Mesenteric fat pad (tissue), 1 donor: ENCODE measurements at places on chromosomes 7 and 10. TPM values are rescaled to one million over a fixed set of nuclear protein-coding genes. Genes with fewer than 3 reads are reported as not detected.

SDK1 gene
- total RNA-seq: 7.5 TPM

DNA sequence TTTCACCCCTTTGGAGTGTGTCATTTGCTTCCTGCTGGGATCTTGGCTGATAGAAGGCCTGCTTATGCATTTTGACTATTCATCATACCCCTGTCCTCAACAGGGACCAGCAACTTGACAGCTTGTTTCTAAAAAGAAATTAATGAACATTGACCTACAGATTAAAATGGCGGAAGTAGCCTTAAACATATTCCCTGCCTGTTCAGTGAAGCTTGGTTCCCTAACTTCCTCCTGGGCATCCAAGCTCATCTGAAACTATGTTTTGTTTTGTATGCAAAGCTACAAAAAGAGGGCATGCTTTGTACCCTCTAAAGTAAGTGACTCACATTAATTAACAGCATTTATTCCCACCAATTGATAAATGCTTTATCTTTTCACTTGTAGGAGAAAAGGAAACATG, 26.8 kb upstream of the CDK14 start:
- no peak for DNase-seq

- DNase-seq: no peak
Observed at GRCh38 chr7:103810112-103810744, 179.2 kb downstream of the RELN start.

- no peak for DNase-seq
Observed at GRCh38 chr7:91710881-91711280, 169.6 kb downstream of the MTERF1 start.

GRCh38 chr7:50210706-50211115, 93.8 kb upstream of the IKZF1 start:
- DNase-seq: no peak

DNA sequence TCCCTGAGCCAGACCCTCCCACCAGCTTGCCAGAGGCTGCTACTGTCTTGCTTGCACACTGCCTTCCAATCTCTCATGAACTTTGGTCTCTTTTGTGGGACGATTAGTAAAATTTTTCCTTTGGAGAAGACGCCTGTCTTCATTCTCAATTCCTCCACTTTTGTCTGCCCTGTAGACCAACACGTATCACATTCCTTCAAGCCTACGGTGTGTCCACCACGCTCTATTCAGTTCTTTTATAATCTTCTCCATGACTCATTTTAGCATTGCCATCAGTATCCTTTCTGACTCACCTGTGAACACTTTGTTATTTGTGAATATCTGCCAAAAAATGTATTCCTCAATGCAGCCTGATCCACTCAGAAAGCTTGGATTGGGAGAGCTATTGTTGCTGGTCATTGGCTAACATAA, 1.4 kb downstream of the GIMAP5 start:
- no peak for DNase-seq

BMS1 gene
- total RNA-seq: 13.7 TPM

TSPAN13 gene
- total RNA-seq: 49.9 TPM

DNA sequence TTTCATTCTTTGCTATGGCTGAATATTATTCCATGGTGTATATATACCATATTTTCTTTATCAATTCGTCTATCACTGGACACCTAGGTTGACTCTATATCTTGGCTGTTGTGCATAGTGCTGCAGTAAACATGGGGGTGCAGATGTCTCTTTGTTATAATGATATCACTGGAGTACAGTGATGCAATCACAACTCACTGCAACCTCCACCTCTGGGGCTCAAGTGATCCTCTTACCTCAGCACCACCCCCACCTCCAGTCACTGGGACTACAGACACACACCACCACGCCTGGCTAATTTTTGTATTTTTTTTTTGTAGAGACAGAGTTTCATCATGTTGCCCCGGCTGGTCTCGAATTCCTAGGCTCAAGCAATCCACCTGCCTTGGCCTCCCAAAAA, 15.6 kb downstream of the KLHL7 start:
- DNase-seq: no peak

DNA sequence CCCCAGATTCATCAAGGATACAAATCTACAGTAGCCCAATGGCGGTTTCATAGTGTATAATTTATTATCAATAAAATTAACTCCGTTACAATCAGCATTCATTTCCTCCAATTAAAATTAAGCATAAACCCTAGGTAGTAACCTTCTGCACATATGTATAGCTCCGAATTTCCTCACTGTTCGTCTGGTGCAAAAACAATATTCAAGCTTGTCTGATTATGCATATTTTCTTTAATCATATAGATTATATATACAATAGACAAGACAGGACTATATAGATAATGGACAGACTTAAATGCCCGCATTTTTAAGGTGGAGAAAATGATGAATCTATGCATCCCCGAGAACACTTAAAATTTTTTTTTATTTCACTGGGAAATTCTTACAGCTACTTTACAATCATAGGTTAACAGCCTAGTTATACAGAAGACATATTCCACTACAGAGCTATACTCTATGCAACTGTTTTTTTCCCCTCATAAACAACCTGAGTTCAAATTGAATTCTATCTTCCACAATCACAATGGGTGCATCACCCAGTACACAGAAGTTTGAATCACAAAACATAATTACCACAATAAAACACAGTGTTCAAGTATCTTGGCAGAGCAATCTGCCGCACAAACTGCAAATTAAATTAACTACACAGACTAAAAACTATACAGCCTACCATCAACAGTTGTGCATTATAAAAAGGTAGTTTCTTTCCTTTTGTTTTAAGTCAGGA, 2.6 kb downstream of the HOXA9 start:
- no peak for DNase-seq

HOXA6 gene
- total RNA-seq: 3.1 TPM

CDHR3 gene
- total RNA-seq: 35.7 TPM

DNA sequence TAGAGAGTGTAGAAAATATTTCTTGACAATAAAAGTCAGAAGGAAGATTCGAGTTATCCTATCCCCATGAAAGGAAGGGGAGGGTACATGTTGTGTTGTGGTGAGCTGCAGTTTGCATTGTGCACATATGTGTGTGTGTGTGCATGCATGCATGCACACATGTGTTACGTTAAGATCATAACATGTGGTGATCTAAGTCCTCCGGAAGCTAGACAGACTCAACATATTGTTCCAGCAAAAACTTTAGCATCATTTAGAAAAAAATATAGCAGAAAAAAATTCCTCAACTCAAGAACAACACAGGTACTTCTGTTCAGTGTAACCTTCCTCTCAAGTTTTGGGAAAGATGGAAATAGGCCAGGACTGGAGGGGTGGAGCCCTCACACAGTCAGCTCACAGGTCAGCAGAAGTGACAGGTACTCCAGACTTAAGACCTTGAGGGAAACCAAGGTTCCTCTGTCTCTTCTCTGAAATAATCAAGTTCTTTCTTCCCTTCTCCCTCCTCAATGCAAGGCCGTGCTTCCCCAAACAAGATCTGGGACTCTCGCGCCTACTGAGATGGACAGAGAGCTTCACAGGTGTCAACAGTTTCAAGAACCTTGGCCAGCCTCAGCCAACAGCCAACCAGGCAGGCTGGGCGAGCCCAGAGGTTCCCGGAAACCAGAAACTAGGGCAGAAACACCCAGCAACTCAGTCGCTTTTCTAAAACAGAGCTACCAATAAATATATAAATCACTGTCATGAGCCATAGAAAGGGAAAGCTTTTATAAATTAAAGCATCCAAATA, 205.2 kb downstream of the FAM107B start:
- DNase-seq: no peak

DNA sequence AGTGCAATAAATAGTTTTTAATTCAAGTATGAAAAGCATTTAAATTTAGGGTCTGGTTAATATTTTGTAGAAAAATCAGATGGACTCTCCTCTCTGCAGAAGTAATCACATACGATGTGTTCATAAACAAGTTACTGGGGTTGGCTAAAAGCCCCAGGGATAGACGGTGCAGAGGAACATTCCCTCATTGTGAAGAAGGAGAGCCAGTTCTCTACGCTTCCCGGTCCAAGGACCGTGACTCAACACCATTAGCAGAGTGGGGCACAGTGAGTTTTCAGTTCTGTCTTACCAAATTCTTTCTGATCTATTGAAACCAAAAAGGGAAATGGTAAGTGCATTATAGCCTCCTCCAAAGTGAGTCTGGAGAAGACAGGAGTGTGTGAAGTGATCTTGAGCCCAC, 327.8 kb downstream of the WDR37 start:
- peak; percentile 45 for DNase-seq

DNA sequence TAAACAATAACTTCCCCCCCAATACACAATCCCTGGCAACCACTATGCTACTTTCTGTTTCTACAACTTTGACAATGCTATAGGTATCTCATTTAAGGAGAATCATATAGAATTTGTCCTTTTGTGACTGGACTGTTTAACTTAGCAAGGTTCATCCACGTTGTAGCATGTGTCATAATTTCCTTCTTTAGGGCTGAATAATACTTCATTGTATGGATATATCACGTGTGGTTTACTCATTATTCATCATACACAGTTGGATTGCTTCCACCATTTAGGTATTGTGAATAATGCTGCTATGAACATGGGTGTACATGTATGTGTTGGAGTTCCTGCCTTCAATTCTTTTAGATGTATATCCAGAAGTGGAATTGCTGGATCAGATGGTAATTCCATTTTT, 111.0 kb downstream of the LMBR1 start:
- no peak for DNase-seq

DNA sequence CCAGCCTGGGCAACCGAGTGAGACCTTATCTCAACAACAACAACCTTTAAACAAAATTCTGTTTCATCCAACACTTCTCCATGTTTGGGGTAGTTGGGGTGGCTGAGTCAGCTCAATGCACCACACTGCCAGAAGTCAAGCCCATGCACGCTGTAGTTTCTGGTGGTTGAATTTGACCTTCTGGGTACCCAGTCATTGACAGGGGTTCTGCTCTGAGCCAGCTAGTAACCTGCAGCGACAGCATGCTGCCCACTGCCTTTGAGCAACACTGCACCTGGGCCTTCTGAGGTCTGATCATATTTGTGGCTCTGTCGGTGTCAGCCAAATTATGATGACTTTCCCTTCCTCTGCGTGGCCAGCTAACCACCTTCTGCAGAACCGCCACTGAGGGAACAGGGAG, 84.6 kb upstream of the ZNF438 start:
- DNase-seq: no peak

CUL2 gene
- 28.2 TPM for total RNA-seq

SCRN1 gene
- 36.9 TPM for total RNA-seq

MYPN gene
- not detected for total RNA-seq

- peak; percentile 91 for DNase-seq
Observed at GRCh38 chr10:44386546-44387052, 1.7 kb upstream of the CXCL12 start.

AGMO gene
- 2.9 TPM for total RNA-seq

FKBP6 gene
- not detected for total RNA-seq

ACSM6 gene
- not detected for total RNA-seq

DNA sequence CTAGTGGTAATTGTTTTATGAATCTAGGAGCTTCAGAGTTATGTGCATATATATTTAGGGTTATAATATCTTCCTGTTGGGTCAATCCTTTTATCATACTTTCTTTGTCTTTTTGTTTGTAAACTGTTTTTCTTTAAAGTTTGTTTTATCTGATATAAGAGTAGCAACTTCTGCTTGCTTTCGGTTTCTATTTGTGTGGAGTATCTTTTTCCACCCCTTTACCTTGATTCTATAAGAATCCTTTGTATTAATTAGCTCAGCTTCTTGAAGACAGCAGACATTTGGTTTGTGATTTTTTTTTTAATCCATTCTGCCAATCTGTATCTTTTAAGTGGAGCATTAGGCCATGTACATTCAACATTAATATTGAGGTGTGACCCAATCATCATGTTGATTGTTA, 9.3 kb downstream of the CASP7 start:
- DNase-seq: no peak

GRCh38 chr7:18700147-18700546, 204.6 kb downstream of the HDAC9 start:
- no peak for DNase-seq

DNA sequence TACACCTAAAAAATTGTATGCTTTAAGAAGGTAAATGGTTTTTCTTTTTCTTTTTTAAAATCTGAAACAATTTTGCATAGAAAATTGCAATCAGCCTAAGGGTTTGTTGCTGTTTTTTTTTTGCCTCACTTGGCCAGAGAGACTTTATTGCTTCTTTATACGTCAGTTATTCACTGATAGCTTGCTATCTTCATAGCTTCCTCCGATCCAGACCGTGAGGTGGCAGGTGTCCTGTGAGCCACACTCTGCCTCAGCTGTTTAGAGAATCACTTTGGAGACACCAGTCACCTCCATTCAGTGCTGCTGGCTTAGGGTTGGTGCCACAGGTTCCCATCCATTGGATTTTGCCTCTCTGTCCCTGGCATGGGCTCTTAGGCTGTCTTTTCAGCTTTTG, 68.0 kb downstream of the HHEX start:
- DNase-seq: no peak

- DNase-seq: no peak
Observed at GRCh38 chr7:23462846-23463245, 7.4 kb downstream of the IGF2BP3 start.

DNA sequence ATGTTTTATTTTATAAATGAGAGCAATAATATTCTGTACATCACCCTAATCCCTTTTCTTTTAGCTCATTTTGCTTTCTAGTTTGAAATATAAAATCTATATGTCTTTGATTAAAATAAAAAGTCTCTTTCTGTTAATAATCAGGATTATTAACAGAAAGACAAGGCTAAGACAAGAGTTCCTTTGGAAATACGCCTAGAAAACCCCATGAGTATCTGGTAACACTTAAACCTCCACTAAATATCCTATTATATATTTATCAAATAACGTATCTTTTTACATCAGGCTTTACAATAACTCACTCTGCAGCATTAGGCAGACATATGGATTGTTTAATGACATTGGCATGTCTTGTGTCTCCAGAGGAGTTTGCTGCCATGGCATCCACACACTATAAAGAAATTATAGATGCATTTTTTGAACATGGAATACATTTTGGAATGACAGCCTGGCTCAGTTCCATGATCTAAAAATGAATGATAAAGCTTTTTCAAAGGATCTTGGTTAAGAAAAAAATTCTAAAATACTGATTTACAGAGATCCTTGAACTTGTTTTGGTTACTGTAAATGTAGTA, 98.7 kb downstream of the TMEM26 start:
- DNase-seq: no peak

- DNase-seq: no peak
Observed at GRCh38 chr7:1484569-1484968, 19.6 kb downstream of the INTS1 start.

DNA sequence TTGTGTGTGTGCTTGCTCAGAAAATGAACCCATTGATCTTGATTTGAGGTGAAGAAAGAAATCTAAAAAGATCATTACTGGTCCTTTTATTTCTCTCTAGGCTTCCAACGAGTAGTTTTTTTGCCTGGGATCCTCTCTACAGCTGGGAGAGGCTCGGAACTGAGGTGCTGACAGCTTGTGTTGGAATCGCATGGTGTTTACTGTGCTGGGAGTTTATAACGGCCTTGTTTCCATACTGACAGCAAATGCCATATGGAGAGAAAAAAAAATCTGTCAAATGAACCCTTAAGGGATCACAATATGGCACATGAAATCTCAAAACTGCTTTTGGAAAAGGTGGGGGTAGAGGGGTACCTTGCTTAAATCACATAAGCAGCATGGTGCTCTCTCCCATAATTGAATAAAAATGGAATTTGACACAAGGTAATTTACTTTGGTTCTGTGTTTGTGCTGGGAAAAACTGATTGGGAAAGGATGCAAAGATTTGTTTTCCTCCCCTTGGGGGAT, 165.0 kb downstream of the RGS10 start:
- DNase-seq: no peak

GRCh38 chr7:98779800-98780587, 89.8 kb downstream of the TMEM130 start:
- no peak for DNase-seq

CYP2E1 gene
- 3.8 TPM for total RNA-seq

GRCh38 chr10:32332299-32332750, 14.6 kb downstream of the EPC1 start:
- no peak for DNase-seq

TBXAS1 gene
- total RNA-seq: 35.2 TPM

TRIM24 gene
- total RNA-seq: 10.5 TPM
